Chondrocyte (in vitro differentiated cells): ENCODE measurements at places on chromosomes 4 and X. TPM values are rescaled to one million over a fixed set of nuclear protein-coding genes. Genes with fewer than 3 reads are reported as not detected.
A peak's percentile ranks its signal among the peaks of the same experiment; 100 is the strongest.

GRCh38 chr4:152316969-152317368 is 218.9 kb downstream of the FBXW7 start:
- no peak overlapping the region for H3K27ac ChIP-seq
- H3K36me3 ChIP-seq, result peaks cover 5% of the 10 kb centered on the region
- peaks cover 8% of the 10 kb centered on the region for H3K27me3 ChIP-seq
- H3K4me1 ChIP-seq, result peaks cover 11% of the 10 kb centered on the region
- no peak overlapping the region for H3K4me3 ChIP-seq

- no peak overlapping the region for H3K27ac ChIP-seq
- H3K4me3 ChIP-seq, result no peak overlapping the region
- H3K4me1 ChIP-seq, result peaks cover 3% of the 10 kb centered on the region
These were observed 410.2 kb upstream of the CT83 start for GRCh38 chrX:116872931-116873330.

GRCh38 chr4:26964994-26965393 is 104.4 kb downstream of the STIM2 start:
- no peak for DNase-seq
- no peaks in the 10 kb centered on the region for H3K36me3 ChIP-seq
- H3K4me3 ChIP-seq, result no peak overlapping the region
- H3K27me3 ChIP-seq, result no peaks in the 10 kb centered on the region
- peaks cover 28% of the 10 kb centered on the region for H3K4me1 ChIP-seq

- no peaks in the 10 kb centered on the region for H3K4me1 ChIP-seq
- peaks cover 14% of the 10 kb centered on the region for H3K36me3 ChIP-seq
- H3K4me3 ChIP-seq, result no peak overlapping the region
- no peak for DNase-seq
- no peaks in the 10 kb centered on the region for H3K27me3 ChIP-seq
These were observed 137.0 kb upstream of the PSAPL1 start for GRCh38 chr4:7571701-7572100.

DNA sequence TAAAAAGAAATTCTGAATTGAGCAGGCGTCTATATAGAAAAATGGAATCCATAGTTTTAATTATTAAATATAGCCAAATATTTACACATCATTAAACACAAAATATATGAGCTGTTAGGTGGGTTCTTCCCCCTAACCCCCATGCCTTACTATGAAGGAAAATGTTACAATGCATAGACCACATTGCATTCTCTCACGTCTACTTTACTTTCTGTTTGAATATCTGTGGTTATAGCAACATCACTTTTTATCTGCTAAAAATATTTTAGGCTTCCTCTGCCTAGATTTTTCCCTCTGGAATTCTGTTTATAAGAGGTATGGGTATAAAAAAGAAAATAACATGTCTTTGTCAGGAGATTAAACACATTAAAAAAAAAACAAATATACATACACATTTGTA is 73.1 kb downstream of the MAML3 start:
- H3K36me3 ChIP-seq, result no peaks in the 10 kb centered on the region
- H3K27ac ChIP-seq, result no peak overlapping the region
- no peaks in the 10 kb centered on the region for H3K27me3 ChIP-seq
- H3K4me3 ChIP-seq, result no peak overlapping the region
- peaks cover 42% of the 10 kb centered on the region for H3K4me1 ChIP-seq

- no peak overlapping the region for H3K27ac ChIP-seq
- H3K27me3 ChIP-seq, result peaks cover 26% of the 10 kb centered on the region
These were observed 25.8 kb downstream of the TEC start for GRCh38 chr4:48243887-48244286.

- DNase-seq, result no peak
- H3K4me1 ChIP-seq, result no peaks in the 10 kb centered on the region
- no peaks in the 10 kb centered on the region for H3K36me3 ChIP-seq
- peaks cover 8% of the 10 kb centered on the region for H3K27me3 ChIP-seq
These were observed 480.8 kb upstream of the TECRL start for GRCh38 chr4:64889906-64890610.

- no peak for DNase-seq
- H3K4me3 ChIP-seq, result no peak overlapping the region
- no peaks in the 10 kb centered on the region for H3K27me3 ChIP-seq
- peaks cover 8% of the 10 kb centered on the region for H3K36me3 ChIP-seq
- H3K27ac ChIP-seq, result no peak overlapping the region
These were observed 22.2 kb downstream of the CRMP1 start for GRCh38 chr4:5870701-5871100.

GRCh38 chrX:136725441-136726104 is 55.2 kb downstream of the ARHGEF6 start:
- no peaks in the 10 kb centered on the region for H3K27me3 ChIP-seq
- peaks cover 10% of the 10 kb centered on the region for H3K4me1 ChIP-seq
- H3K27ac ChIP-seq, result peak overlapping the region; percentile 88
- DNase-seq, result no peak

GRCh38 chr4:152308951-152309350 is 226.9 kb downstream of the FBXW7 start:
- peaks cover 1% of the 10 kb centered on the region for H3K36me3 ChIP-seq
- no peak overlapping the region for H3K27ac ChIP-seq
- H3K27me3 ChIP-seq, result peaks cover 44% of the 10 kb centered on the region
- H3K4me3 ChIP-seq, result no peak overlapping the region

DNA sequence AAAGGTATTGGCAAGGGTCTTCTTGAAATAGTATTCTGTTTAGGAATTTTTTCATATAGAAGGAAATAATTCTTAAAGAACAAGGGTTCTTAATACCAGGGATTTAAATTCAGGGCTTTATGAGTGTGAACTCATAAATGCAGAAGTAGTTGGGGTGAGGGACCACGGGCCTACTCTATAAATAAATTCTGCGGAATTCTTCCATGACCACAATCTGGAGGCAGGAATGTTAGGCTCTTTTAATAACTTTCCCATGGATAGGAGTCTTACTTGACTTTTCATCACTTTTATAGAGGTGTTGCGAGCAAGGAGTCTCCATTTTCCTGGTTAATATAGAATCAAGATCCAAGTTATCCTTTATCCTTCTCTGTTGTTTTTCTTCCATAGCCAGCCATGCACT is 76.7 kb upstream of the SLC4A4 start:
- DNase-seq, result no peak
- peak overlapping the region; percentile 98 for H3K27ac ChIP-seq
- peak overlapping the region; percentile 13 for H3K4me3 ChIP-seq
- H3K36me3 ChIP-seq, result peaks cover 3% of the 10 kb centered on the region

GRCh38 chrX:34918856-34919255 is 23.7 kb upstream of the FAM47B start:
- peaks cover 17% of the 10 kb centered on the region for H3K4me1 ChIP-seq
- H3K27me3 ChIP-seq, result no peaks in the 10 kb centered on the region
- peak overlapping the region; percentile 92 for H3K27ac ChIP-seq

GRCh38 chr4:16665942-16666551 is 232.4 kb downstream of the LDB2 start:
- no peak overlapping the region for H3K27ac ChIP-seq
- H3K4me3 ChIP-seq, result no peak overlapping the region
- DNase-seq, result no peak
- H3K4me1 ChIP-seq, result peaks cover 3% of the 10 kb centered on the region
- H3K36me3 ChIP-seq, result no peaks in the 10 kb centered on the region

DNA sequence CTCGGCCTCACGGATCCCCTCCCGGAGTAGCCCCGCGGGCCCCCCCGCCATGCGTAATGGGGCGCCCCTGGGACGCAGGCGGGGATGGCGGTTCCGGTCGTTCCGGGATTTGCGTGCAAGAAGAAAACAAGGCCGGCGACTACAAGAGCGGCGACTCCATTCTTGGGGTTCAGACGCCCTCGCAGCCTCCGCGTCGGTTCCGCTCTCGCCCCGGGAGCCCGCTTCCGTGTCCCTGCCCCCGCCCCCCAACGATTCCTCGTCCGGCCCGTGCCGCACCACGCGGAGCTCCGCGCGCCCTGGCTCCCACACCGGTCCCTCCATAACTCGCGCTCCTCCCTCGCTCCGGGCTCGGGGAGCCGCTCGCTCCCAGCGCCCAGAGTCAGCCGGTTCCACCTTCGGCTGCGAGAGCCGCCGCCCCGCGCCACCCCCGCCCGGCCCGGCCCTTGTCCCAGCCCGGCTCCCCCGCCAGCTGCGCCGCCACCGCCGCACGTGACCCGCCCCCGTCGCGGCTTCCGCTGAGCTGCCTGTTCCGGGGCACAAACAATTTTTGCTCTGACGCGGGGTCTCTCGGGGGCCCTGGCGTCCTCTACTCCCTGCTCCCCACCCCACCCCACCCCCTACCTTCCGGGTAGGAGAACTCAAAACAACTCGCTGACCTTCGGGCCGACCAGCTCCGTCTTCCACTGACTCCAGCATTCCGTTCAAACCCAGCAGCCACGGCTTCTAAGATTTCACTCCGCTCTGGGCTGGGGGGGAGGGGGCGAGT is 78.8 kb upstream of the BCOR start:
- peak overlapping the region; percentile 74 for H3K4me3 ChIP-seq
- no peaks in the 10 kb centered on the region for H3K27me3 ChIP-seq
- DNase-seq, result peak; percentile 86
- no peaks in the 10 kb centered on the region for H3K36me3 ChIP-seq
- peak overlapping the region; percentile 51 for H3K27ac ChIP-seq
- H3K4me1 ChIP-seq, result peaks cover 19% of the 10 kb centered on the region

DNA sequence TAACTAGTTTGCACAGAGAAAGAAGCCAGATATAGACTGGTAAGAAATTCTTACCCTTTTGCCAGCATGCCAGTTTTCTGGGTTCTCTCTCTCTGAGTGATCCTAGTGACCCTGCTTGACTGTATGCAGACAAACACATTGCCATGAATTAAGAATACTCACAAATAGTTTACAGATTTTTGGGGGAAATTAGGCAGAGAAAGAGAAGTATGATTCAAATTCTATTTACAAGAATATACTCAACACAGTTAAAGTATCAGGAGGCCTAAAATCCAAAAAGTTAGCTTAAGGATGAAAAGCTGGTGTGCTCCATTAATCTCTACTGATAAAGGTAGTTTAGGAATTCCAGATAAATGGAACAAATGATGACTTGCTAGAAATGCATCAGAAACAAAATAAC is 18.4 kb downstream of the MOB1B start:
- no peaks in the 10 kb centered on the region for H3K27me3 ChIP-seq
- no peak overlapping the region for H3K4me3 ChIP-seq
- no peak for DNase-seq
- H3K36me3 ChIP-seq, result no peaks in the 10 kb centered on the region

DNA sequence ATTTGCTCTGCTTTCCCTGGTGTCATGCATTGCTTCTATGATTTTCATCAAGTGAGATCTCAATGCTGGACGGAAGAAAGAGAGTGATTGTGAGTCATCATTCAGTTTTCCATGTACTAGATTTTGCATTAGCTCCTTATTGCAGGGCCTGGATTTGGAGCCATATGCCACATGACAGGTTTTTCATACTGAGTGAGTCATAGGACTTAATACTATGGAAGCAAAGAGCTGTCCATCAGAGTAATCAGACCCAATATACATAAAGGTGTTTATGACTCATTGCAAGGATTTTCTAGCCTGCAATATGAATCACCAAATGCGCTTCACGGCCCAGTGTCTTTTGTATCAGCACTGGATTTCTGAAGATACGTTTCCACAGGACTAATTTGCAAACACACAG is 11.2 kb upstream of the TFDP3 start:
- no peak for DNase-seq
- H3K27ac ChIP-seq, result peak overlapping the region; percentile 34

- DNase-seq, result peak; percentile 90
- H3K36me3 ChIP-seq, result no peaks in the 10 kb centered on the region
- H3K27ac ChIP-seq, result peak overlapping the region; percentile 92
- no peaks in the 10 kb centered on the region for H3K27me3 ChIP-seq
These were observed 966 bp downstream of the PDGFC start for GRCh38 chr4:156970501-156971164.

DNA sequence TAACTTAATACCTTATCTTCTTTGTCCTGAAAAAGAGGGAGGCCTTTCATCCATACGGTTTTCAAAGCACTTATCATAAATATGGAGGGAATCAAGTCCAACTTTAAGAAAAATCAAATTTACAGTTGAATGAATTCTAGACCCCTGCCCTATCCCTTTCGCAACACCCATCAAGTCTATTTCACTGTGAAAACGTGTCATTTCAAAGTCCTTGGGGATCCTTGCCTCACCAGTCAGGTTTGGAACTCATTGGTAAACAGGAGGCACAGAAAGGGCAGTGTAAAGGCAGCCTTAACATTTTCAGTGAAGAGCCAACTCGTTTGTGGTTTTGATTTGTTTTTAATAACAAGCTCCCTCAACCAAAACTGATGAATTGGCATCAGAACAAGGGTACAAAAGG is 66.5 kb downstream of the AMOT start:
- no peaks in the 10 kb centered on the region for H3K27me3 ChIP-seq
- H3K36me3 ChIP-seq, result peaks cover 2% of the 10 kb centered on the region
- no peak overlapping the region for H3K4me3 ChIP-seq
- no peaks in the 10 kb centered on the region for H3K4me1 ChIP-seq

GRCh38 chr4:40960941-40961340 is 211.2 kb downstream of the NSUN7 start:
- H3K4me1 ChIP-seq, result peaks cover 61% of the 10 kb centered on the region
- no peaks in the 10 kb centered on the region for H3K27me3 ChIP-seq
- no peaks in the 10 kb centered on the region for H3K36me3 ChIP-seq
- DNase-seq, result no peak

DNA sequence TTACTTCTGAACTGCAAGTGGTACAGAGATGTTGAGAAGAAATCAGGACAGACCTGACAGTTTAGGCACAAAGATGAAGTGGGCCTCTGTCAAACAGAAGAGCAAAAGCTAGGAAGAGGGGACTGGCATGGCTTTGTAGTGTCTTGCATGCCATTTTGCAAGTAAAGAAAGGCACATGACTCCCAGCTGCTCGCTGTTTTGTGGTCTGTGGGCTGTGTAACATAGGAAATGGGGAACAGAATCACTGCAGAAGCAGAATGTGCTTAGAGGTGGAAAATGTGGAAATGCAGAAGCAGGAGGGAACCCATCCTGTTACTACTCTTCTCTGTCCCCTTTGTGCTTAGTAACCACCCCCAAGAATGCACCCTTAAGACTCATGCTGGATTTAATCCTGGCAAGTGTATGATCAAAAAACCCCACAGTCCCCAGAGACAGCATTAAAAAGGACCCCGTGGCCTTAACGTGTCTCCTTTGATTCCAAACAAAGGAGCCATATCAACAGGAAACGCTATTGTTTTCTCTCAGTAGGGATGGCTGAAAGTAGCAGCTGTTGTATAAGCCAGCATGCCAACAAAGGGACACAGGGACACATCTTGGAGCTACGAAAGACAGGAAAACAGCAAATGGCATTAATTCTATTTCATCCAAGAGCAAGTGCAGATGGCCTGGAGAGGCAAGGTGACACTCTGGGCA is 177.6 kb upstream of the GLRA2 start:
- no peak overlapping the region for H3K27ac ChIP-seq
- DNase-seq, result no peak
- no peak overlapping the region for H3K4me3 ChIP-seq
- H3K36me3 ChIP-seq, result no peaks in the 10 kb centered on the region
- H3K27me3 ChIP-seq, result no peaks in the 10 kb centered on the region

Gene FRG2
- not detected in 3 replicates for total RNA-seq

Gene P2RY4
- not detected in 3 replicates for total RNA-seq

Gene CT83
- not detected in 3 replicates for total RNA-seq

Gene ARX
- total RNA-seq, result not detected in 3 replicates

Gene PRKG2
- not detected in 3 replicates for total RNA-seq

Gene MED14
- 53.0 to 69.3 TPM (median 62.9 TPM) in 3 replicates for total RNA-seq

Gene GASK1B
- total RNA-seq, result 36.2 to 139 TPM (median 37.6 TPM) in 3 replicates

Gene MAB21L2
- total RNA-seq, result 4.2 to 48.3 TPM (median 4.6 TPM) in 3 replicates

Gene MAGEA1
- not detected in 3 replicates for total RNA-seq

Gene PNMA3
- total RNA-seq, result 0.12 to 0.67 TPM (median 0.67 TPM) in 3 replicates
